ENCODE measurements at places on chromosomes 6 and 20. TPM values are rescaled to one million over a fixed set of nuclear protein-coding genes. Genes with fewer than 3 reads are reported as not detected.

- DNase-seq: no peak
Measured at GRCh38 chr20:48205281-48205782, 420.1 kb upstream of the SULF2 start.

DNA sequence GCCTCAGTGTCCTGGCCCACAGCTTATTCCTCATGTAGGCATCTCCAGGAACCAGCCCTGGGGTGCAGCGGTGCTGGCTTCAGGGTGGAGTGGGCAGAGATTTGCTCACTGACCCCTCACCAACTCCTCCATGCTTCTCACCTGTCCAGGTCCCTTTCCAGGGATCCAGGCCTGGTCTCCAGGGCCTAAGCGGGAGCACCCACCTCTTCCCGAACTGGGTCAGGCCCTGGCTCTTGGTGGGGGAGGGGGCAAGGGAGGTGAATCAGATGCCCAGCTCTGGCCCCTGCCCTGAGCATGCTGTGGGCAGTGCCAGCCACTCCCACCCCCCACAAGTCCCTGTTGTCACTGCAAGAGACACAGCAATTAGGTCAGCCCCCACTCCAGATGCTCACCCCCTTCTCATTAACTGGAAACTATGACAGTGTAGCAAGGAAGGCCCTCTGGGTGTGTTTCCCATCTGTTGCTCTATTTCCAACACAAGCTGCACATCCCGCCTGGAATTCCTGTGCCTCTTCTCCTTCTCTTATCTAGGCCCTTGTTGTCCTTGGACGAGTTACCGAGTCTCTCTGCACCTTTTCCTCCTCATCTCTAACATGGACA is 37.0 kb downstream of the MDFI start:
- DNase-seq: peak; percentile 80

DNA sequence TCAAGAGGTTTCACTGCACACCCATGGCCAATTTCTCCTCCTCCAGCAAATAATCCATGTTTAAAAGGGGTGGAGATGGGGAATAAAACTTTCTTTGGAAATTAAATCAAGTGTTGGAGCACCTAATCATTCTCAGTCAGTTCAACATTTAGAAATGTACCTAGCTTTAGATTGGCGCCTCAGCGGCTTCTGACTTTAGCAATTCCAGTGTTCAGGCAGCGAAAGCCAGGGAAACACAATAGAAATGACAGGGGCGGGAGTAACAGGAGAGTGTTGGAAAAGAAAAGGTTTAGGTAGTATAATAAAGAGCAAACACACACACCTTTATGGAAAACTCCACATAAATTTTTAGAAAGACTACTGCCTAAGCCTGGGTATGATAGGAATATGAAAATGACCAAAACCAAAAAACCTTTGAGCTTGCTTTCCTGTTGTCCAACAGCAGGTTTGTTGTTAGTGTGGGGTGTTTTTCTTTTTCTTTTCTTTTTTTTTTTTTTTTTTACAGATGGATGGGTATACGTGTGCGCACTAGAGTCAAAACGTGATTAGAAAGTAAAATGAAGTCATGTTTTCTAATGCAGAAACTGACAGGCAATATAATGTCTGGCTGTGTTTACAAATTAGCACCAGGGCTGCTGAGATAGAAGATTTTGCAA is 7.7 kb downstream of the TFAP2A start:
- no peak for DNase-seq

GRCh38 chr6:105900125-105900937 is 185.8 kb upstream of the PRDM1 start:
- DNase-seq: peak; percentile 90

DNA sequence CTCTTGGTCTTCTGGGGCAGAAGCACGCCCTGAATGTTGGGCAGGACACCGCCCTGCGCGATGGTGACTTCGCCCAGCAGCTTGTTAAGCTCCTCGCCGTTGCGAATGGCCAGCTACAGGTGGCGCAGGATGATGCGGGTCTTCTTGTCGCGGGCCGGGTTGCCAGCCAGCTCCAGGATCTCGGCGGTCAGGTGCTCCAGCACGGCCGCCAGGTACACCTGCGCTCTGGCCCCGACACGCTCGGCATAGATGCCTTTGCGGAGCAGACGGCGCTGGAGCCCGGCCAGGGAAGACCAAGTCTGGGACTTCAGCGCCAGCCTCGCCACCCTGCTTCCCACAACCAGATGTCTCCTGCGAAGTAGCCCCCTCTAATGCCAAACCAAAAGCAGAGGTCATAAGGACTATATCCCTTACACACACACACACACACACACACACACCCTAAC is 8.0 kb upstream of the SLC17A3 start:
- DNase-seq: peak; percentile 1

DNA sequence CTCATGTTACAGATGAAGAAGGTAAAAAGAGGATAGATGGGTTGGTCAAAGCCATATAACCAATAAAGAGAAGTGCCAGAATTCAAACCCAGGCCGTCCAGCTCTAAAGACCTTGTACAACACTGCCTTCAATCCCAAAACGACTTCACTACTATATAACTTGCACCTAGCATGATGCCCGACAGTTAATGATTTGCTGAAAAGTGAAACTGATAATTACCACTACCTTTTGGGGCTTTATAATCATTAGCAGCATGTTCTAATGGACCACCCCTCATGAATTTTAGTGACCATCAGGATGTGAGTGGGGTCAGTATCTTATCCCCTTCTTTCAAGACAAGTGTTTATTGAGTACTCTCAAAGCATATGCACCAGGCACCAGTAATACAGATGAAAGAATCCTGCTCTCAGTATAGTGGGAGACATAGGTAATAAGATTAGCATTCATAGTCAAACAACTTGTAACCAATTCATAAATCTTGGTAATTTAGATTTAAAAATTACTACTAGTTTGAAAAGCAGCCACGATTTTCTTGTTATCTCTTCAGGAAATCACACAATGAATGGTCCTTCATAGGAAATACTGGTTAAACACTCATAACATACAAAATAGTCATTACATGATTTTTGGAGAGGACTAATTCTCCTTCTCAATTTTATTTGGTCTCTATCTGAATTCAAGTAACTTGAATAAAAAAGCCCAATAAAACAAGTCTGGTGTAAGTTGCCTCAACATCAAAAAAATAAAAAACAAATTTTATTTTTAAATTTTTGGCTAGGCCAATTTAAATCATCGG is 98.0 kb downstream of the EPB41L2 start:
- no peak for DNase-seq

DNA sequence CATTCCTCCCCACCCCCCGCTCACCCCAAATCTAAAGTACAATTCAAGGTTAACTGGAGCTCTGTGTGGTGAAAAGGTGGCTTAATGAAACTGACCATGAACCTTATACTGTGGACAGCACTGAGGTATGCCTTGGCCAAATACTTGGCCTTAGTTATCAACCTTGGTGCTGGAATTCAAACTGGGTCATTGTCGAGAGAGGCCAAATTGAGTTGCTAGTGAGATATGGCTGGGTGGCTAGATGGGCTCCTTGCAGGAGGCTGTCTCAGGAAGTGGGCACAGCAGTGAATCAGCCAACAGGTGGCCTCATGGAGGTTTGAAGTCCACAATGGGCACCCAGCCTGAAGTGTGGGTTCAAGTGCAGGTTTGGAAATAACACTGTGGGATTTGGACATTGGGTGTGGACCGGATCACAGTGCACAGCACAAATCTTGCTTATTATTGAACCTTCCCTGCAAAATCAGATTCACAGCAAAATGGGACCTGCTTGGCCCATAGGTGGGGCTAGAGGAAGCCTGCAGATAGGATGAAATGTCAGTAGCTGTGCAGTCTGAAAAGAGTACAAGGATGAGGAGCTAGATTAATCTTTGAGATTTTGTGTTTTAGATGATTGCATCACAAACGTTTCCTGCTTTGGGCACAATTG is 5.6 kb upstream of the BTBD3 start:
- no peak for DNase-seq

DNA sequence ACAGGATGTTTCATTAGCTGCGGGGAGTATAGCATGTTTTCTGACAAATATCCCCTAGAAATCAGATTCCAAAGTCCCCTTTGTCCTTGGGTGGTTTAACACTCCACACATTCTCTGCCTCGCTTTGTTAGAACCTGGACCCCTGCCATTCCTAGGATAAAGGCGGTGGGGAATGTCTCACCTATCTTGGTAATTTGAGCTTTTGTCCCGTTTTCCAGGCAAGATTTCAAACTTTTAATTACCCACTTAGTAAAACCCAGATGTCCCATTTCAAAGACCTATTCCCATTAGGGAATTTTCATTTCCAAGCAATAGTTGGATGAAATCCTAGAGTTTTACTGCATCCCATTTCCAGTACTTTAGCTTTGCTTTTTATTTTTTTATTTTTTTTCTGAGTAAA is 501.0 kb upstream of the MAP3K7 start:
- peak; percentile 75 for DNase-seq

The ERVFRD-1 gene
- 0.39 TPM for polyA plus RNA-seq

The C6orf15 gene
- polyA plus RNA-seq: not detected
